Uterus (tissue), 4 donors: ENCODE measurements at places on chromosomes 1 and 21. TPM values are rescaled to one million over a fixed set of nuclear protein-coding genes. Genes with fewer than 3 reads are reported as not detected.

- H3K36me3 ChIP-seq, result no peaks in the 10 kb centered on the region
- H3K27me3 ChIP-seq, result no peaks in the 10 kb centered on the region
- no peaks in the 10 kb centered on the region for H3K4me1 ChIP-seq
- no peak for DNase-seq
Measured at GRCh38 chr1:222769181-222769580, 32.2 kb downstream of the FAM177B start.

- H3K27ac ChIP-seq, result peak overlapping the region; percentile 29
- peak overlapping the region; percentile 39 for H3K4me3 ChIP-seq
- DNase-seq, result no peak
- H3K27me3 ChIP-seq, result no peaks in the 10 kb centered on the region
- no peaks in the 10 kb centered on the region for H3K4me1 ChIP-seq
- H3K36me3 ChIP-seq, result no peaks in the 10 kb centered on the region
Measured at GRCh38 chr1:227948493-227949260, 945 bp upstream of the WNT9A start.

- no peaks in the 10 kb centered on the region for H3K27me3 ChIP-seq
- no peak overlapping the region for H3K27ac ChIP-seq
- no peak for DNase-seq
- H3K4me3 ChIP-seq, result no peak overlapping the region
- H3K4me1 ChIP-seq, result no peaks in the 10 kb centered on the region
Measured at GRCh38 chr1:6269720-6270400, 9.0 kb upstream of the GPR153 start.

DNA sequence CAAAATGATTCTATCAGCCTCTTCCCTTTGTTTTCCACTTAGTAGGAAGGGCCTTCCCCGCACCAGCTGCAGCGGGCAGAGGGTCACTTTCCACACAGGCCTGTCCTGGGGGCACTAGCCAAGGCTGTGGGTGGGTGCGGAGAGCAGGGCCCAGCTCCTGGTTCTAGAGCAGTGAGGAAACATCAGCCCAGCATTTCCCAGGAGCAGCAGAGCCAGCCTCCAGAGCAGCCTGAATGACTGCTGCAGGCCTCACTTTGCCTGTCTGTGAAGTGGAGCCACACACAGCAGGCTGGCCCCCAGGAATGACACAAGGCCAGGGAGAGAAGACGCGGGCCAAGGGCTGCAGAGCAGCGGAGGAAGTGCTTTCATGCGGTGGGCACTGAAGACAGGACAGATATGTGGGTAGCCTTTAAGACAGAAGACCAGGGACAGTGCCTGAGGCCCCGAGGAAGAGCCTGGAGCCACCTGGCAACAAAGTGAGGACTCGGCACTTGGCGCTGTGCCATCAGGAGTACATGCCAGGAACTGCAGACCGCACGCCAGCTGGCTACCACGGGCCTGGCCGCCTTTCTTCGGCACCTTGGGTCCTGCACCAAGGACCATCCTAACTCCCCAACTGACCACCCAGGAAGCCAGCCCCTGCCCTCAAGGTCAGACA is 42.0 kb downstream of the ACOT7 start:
- H3K27ac ChIP-seq, result no peak overlapping the region
- H3K4me3 ChIP-seq, result no peak overlapping the region
- no peaks in the 10 kb centered on the region for H3K36me3 ChIP-seq
- no peaks in the 10 kb centered on the region for H3K27me3 ChIP-seq
- no peaks in the 10 kb centered on the region for H3K4me1 ChIP-seq
- DNase-seq, result no peak

DNA sequence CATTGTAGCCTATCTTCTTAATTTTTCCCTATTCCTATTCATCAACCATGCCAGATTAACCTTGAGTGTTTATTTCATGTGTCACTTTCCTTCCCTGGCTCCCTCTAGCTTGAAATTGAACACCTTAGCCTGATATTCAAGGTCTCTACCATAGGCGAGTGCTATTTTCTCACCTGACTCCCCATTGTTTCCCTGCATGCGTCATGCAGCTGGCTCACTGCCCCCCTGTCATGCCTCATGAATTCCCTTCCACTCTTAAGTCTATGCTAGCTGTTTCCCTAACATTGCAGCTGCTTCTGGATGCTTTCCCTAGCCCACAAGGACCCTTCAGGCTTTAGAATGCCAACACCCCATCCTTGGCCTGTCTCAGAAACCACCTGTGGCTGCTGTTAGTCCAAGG is 56.7 kb upstream of the CD1D start:
- no peak overlapping the region for H3K27ac ChIP-seq
- no peak overlapping the region for H3K4me3 ChIP-seq
- no peaks in the 10 kb centered on the region for H3K36me3 ChIP-seq
- H3K4me1 ChIP-seq, result no peaks in the 10 kb centered on the region
- DNase-seq, result no peak

DNA sequence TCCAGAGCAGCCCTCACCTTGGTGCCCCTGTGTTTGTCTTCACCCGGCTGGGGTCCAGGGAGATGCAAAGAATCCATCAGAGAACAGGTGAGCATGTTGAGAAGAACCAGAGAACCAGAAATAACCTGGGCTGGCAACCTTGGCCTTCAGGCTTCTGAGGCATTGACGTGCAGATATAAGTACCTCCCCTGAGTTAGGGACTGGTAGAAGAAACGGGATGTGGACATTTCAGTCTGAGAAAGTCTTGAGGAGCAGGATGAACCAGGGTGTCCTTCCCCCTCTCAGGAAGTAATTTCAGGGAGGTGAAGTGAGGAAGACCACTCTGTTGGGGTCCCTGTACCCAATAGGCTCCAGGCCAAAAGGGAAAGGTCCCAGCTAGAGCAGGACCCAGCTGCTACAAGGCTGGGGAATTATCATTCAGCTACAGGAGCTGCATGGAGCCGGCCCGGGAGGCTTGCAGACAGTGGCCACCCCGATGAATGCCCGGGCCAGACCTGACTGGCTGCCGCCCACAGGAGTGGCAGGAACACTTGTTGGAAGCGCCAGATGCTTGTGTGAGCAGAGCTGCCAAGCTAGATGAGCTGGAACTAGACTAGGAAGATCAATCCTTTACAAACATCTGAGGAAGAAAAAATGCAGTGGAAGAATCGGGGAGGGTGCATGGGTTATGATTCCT is 1.7 kb upstream of the AURKAIP1 start:
- no peak overlapping the region for H3K4me3 ChIP-seq
- H3K27ac ChIP-seq, result no peak overlapping the region
- H3K36me3 ChIP-seq, result no peaks in the 10 kb centered on the region
- no peak for DNase-seq
- no peaks in the 10 kb centered on the region for H3K27me3 ChIP-seq

GRCh38 chr1:60573121-60573520 is 499.6 kb upstream of the C1orf87 start:
- no peak for DNase-seq
- no peak overlapping the region for H3K4me3 ChIP-seq
- no peaks in the 10 kb centered on the region for H3K4me1 ChIP-seq
- no peaks in the 10 kb centered on the region for H3K36me3 ChIP-seq

- no peak overlapping the region for H3K27ac ChIP-seq
- no peak for DNase-seq
Measured at GRCh38 chr1:175287849-175288248, 95.3 kb upstream of the KIAA0040 start.

DNA sequence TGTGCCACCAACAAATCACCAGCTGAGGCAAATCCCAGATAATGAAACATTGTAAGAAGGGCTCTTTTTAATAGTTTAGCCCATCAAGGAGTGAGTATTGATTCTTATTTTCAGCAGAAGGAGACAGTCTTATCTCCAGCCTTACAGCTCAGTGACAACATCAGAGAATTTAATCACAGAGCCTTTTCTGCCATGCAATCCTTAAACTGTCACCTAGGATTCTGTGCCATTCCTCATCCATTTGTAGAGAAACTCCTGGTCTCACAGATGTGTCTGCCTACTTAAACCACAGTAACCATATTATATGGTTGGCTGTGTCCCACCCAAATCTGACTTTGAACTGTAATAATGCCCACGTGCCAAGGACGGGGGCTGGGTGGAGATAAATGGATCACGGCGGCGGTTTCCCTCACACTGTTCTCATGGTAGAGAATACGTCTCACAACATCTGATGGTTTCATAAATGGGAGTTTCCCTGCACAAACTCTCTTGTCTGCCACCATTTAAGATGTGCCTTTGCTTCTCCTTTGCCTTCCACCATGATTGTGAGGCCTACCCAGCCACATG is 217.7 kb downstream of the RERE start:
- no peaks in the 10 kb centered on the region for H3K27me3 ChIP-seq
- no peak overlapping the region for H3K4me3 ChIP-seq
- no peaks in the 10 kb centered on the region for H3K4me1 ChIP-seq
- peak overlapping the region; percentile 85 for H3K27ac ChIP-seq
- no peaks in the 10 kb centered on the region for H3K36me3 ChIP-seq

DNA sequence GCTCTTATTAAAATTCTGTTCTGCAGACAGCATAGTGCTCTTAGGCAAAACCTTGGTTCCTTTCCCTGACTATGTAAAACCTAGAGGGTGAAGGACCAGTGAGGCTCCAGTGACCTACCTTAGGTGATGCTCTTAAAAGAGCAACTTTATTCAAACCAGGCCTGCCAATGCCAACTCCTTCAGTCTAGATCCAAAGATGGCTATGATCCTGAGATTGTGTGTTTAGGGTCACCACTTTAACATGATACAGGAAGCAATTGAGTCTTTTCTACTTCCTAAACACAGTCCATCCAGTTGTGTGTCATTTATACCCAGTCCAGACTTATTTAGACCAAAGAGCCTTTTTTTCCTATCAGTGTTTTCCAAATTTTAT is 10.8 kb downstream of the MCL1 start:
- no peaks in the 10 kb centered on the region for H3K36me3 ChIP-seq
- DNase-seq, result no peak
- no peaks in the 10 kb centered on the region for H3K27me3 ChIP-seq
- peak overlapping the region; percentile 99 for H3K27ac ChIP-seq

DNA sequence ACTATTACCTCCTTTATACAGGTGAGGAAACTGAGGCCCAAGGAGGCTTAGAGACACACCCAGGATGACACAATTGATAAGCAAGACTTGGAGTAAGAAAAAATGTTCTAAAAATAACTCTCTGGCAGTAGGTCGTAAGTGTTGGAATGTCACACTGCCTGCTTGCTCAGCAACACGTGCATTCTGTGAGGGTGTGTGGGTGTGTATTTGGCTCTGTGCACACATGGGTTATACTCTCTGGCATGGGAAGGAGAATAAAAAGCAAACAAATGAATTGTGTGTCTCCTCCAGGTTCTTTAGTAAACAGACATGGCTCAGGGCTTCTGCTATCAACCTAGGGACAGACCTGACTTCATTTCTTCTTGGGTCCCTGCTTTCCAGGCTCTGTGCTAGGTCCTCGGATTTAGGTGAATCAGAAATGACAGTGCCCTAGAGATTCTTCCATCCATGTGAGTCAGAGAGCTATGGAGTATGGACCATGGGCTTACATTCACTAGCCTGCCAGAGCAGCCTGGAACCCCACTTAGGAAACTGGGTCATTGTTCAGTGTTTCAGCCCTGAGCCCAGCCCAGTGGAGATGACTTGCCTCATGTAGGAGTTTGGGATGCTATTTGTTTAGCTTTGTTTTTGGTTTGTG is 72.4 kb downstream of the ELAVL4 start:
- H3K27ac ChIP-seq, result no peak overlapping the region
- no peaks in the 10 kb centered on the region for H3K27me3 ChIP-seq
- no peaks in the 10 kb centered on the region for H3K36me3 ChIP-seq
- H3K4me1 ChIP-seq, result no peaks in the 10 kb centered on the region
- no peak for DNase-seq
- no peak overlapping the region for H3K4me3 ChIP-seq

GRCh38 chr1:184296466-184297243 is 90.2 kb upstream of the C1orf21 start:
- no peaks in the 10 kb centered on the region for H3K36me3 ChIP-seq
- peak; percentile 85 for DNase-seq
- H3K4me1 ChIP-seq, result no peaks in the 10 kb centered on the region
- no peak overlapping the region for H3K4me3 ChIP-seq

- no peaks in the 10 kb centered on the region for H3K36me3 ChIP-seq
- H3K4me1 ChIP-seq, result no peaks in the 10 kb centered on the region
Measured at GRCh38 chr1:245874942-245875580, 632.0 kb downstream of the SMYD3 start.

GRCh38 chr1:86875722-86876121 is 38.2 kb downstream of the SELENOF start:
- H3K27ac ChIP-seq, result no peak overlapping the region
- H3K4me3 ChIP-seq, result no peak overlapping the region
- no peaks in the 10 kb centered on the region for H3K27me3 ChIP-seq
- H3K4me1 ChIP-seq, result no peaks in the 10 kb centered on the region
- no peaks in the 10 kb centered on the region for H3K36me3 ChIP-seq

DNA sequence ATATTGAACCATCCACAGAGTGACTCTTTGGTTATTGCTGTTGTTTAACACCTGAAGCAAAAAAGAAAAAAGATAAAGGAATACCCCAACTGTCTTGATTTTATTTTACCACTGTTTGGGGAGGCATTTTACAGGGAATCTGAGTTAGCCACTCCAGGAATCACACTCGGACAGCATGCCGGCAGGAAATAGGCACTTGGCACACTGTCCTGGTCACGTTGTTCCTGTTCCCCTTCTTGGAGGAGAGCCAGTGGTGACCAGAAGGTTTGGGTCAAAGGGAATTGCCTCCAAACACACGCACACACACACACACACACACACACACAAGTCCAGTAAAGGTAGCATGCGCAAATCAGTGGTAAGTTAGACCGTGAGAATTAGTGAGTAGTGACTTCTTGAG is 13.8 kb downstream of the RGS4 start:
- no peak overlapping the region for H3K4me3 ChIP-seq
- H3K4me1 ChIP-seq, result no peaks in the 10 kb centered on the region
- no peaks in the 10 kb centered on the region for H3K36me3 ChIP-seq
- no peaks in the 10 kb centered on the region for H3K27me3 ChIP-seq
- DNase-seq, result peak; percentile 19

- no peak overlapping the region for H3K27ac ChIP-seq
- no peak overlapping the region for H3K4me3 ChIP-seq
- DNase-seq, result no peak
- H3K27me3 ChIP-seq, result no peaks in the 10 kb centered on the region
Measured at GRCh38 chr1:19477284-19478249, 7.8 kb downstream of the CAPZB start.

DNA sequence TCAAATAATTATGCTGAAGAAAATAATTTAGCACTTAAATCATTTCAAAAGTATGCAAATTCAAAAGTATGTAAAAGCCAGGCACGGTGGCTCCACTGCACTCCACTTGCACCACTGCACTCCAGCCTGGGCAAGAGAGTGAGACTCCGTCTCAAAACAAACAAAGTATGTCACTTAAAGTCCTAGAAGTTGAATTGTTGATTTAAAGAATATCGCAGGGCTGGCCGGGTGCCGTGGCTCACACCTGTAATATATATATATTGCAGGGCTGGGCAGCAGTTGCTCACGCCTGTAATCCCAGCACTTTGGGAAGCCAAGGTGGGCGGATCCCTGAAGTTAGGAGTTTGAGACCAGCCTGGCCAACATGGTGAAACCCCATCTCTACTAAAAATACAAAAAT is 8.8 kb upstream of the SETDB1 start:
- no peaks in the 10 kb centered on the region for H3K27me3 ChIP-seq
- H3K36me3 ChIP-seq, result no peaks in the 10 kb centered on the region
- H3K27ac ChIP-seq, result no peak overlapping the region
- H3K4me3 ChIP-seq, result no peak overlapping the region

The GPR3 gene
- total RNA-seq, result 1.9 TPM

The GPR37L1 gene
- total RNA-seq, result not detected

The LAPTM5 gene
- 11.9 TPM for total RNA-seq

The RNF186 gene
- not detected for total RNA-seq

The ZFP69 gene
- 6.2 TPM for total RNA-seq

The B3GALT5 gene
- 2.7 TPM for total RNA-seq

The SIK1 gene
- 6.4 TPM for total RNA-seq
